Stimulated activated CD8-positive, alpha-beta memory T cell treated with anti-CD3 and anti-CD28 coated beads, Interleukin-7, amount 100 ng/mL, for 1 hour (primary cell): ENCODE measurements at places on chromosomes 7 and 10.
A peak's percentile ranks its signal among the peaks of the same experiment; 100 is the strongest.

DNA sequence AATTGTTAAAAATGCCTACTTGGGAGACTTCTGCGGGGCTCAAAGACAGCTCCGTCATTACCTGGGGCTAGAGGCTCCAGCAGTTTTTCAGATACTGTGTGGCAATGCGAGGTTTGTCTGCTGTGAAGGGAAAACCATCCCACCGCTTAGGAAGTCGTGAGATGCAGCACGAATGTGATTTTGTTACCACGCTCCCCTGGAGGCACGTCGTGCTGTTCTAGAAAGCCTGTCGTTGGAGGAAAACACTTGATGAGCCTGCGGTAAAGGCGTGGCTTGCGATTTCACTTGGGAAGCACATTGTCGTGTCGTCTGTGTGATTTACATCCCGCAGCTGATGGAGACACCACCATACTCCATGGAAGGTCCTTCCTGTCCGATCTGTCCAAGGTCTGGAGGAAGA lies 39.3 kb downstream of the CAMK1D start:
- no peak for DNase-seq

DNA sequence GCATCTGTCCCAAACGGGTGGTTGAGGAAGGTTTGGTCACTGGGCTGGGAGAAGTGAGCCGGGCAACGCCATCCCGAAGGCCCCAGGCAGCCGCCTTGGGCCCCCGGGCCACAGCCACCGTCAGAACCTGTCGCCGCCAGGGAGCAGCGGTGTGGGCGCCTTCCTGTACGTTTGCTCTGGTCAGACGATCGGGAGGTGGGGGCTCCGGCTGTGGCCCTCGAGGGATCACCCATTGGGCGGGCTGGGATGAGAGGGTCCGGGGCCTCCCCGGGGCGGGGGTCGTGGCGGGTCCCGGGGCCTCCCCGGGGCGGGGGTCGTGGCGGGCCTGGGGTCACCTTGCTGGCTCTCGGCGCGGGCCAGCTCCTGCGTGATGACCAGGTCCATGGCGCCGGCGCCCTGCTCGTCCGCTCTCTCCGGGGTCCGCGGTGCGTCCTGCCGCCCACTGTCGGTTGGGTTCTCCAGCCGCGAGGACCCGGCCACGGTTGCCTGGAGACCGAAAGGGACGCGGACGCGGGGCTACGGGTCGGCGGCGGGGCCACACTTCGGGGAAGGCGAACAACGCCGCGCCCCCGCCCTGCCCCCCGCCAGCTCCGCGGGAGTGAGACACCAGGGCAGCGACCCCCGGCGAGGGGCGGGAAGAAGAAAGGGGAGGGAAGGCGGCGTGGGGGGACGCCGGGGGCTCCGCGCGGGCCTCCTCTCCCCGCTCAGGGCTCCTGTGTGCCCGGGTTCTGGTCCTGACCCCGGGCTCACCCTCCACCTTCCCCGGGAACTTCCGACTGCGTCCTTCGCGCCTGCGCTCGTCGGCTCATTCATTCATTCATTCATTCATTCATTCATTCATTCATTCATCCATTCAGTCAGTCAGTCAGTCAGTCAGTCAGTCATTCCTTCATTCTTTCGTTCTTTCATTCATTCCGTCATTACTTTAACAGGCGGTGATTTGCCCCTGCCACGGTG lies at the start of gene CFAP46:
CFAP46 (minus strand) TSS at position 470 of the 957 bp plus-strand sequence; CDS start at position 384, 86 bp downstream.
- no peak for DNase-seq

GRCh38 chr7:75814407-75814947 lies 871 bp upstream of the CCL24 start:
- DNase-seq: no peak

DNA sequence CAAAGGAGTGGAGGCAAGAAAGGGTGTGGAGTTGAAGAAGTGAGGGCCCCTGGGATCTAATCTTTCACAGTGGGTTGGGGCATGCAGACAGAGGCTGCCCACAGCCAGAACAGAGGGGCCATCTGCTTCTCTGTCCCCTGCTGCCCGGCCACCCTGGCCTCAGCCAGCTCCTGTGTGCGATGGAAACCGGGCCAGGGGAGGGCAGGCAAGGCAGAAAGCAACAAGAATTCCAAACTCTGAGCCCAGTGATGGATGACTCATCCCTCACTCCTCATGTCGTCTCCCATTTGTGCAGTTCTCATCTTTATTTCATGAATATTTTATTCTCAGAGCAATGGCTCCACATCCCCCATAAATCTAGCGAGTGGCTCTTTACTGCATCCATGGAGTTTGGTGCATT lies 757.1 kb downstream of the GRID1 start:
- no peak for DNase-seq

DNA sequence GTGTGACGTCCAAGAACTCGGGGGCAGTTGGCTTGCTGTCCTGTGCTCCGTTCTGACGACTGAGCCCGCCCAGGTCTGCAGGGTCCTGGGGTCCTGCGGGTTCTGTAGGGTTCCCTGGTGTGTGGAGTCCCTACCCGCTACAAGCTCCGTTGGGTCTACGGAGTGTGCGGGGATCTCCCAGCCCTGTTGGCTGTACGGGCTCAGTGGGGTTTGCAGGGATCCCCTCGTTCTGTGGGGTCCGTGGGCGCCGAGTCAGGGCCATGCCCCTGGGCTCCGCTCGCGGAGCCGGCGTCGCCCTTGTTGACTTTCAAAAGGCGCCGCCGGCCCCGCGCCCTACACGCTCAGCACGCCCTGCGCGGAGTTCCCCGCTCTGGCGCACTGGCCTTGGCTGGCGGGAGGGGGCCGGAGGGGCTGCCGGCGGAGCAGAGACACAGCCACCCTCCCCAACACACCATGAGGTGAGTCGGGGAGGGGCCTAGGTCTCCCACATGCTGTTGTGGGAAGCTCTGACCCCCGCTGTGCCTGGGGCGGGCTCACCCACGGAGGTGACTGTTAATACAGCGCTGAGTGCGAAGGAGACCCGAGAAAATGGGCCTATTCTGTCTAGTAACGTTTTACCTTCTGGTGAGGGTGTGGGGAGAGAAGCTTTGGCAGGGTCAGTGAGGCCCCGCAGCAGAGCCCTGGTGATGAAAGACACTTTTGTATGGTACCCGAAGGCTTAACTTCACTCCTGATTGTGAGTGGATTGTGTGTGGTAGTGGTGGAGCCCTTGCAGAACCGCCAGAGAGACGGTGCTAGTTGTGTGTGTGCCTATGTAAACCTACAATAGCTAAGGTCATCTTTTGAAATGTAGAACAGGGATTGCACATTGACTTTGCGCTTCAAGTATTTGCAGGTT lies 8.1 kb downstream of the TASOR2 start:
- DNase-seq: peak; percentile 16

GRCh38 chr10:71549766-71550533 lies 153.2 kb downstream of the CDH23 start:
- no peak for DNase-seq
